ENCODE measurements at places on chromosomes 16 and 17.

- no peak for DNase-seq
Measured at GRCh38 chr17:44345454-44346026, 438 bp downstream of the GRN start.

DNA sequence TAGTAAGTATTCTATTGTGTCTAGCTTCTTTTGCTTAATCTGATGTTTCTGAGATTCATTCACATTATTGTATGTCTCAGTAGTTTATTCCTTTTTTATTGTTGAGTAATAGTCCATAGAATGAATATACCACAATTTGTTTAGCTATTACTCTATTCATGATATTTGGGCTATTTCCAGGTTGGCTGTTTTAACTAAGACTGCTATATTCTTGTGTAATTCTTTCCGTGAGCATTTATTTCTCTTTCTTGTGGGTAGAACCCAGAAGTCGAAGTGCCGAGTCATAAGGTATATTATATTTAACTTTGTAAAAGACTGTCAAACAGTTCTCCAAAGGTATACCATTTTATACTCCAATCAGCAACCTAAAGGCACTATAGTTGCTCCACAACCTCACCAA is 160.8 kb downstream of the ANKFN1 start:
- DNase-seq, result no peak

DNA sequence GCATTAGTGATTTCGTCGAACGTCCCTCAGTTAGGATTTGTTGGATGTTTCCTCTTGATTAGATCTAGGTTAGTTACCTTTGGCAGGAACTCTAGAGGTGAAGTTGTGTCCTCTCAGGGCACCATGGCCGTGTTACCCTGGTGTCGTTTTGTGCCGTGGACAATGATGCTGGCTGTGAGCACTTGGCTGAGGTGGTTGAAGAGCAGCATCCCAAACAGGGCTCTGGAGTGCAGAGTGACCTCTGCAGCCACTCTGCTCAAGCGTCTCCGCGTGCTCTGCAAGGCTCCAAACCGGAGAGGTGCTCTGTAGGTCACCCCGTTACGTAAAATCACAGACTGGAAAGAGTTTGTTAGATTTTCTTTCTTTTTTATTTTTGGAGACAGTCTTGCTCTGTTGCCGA is 33.0 kb downstream of the FOXK2 start:
- no peak for DNase-seq

- DNase-seq, result peak; percentile 44
Measured at GRCh38 chr17:29155227-29155965, 24.8 kb downstream of the MYO18A start.

GRCh38 chr17:19979917-19980770 is 2.5 kb upstream of the AKAP10 start:
- no peak for DNase-seq

GRCh38 chr17:35069311-35069710 is 5.8 kb upstream of the RFFL start:
- DNase-seq, result no peak

GRCh38 chr16:55964923-55965475 is 89.8 kb upstream of the CES5A start:
- no peak for DNase-seq

- no peak for DNase-seq
Measured at GRCh38 chr17:54678158-54678557, 222.5 kb upstream of the TOM1L1 start.

DNA sequence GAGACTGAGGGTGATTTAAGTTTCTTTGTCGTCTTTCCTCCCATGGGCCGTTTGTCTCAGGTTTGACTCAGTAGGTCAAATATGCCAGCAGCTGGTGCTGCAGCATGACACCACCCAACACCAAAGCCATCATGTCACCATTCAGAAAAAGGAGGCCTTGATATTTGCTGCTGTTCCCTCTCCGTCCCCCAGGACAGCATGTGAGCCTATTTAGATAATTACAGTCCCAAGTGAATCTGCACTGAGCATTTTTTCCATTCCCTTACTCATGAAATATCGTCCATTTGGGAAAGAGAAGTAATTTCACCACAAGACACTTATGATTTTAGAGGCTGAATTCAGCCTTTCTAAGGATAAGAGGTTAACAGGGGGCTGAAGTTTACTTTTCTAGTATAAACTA is 62.2 kb upstream of the ADORA2B start:
- no peak for DNase-seq

DNA sequence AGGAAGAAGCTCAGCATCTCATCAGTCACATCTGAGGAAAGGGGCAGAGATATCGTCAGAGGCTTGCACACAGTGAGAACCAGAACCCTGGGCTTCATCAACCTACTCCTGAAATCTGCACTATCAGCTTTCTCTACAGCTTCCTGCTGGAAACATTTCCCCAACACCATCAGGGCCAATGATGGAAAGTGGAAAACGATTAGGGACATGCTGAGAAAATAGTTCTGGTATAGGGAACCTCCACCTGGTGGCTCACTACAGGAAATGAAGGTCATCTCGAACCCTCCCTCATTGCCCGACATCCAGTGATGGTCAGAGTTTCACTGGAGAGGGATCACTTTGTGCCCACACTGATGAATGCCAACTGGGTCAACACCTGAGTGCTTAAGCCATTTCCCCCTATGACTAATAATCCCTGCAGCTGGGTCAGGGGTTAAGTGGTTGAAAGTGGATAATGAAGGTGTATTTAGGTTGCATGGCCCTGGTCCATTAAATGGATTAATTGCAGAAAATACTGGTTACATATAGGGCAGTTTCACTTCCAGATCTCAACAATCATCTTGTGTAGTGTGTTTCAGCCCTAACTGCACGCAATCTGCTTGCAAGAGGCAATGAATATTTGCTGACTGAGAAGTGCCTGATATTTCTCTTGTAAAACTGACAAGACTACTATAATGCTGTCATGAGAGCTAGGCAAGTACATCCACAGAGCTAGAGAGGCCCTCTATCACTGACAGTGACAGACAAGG is 43.1 kb upstream of the GSG1L start:
- DNase-seq, result no peak

DNA sequence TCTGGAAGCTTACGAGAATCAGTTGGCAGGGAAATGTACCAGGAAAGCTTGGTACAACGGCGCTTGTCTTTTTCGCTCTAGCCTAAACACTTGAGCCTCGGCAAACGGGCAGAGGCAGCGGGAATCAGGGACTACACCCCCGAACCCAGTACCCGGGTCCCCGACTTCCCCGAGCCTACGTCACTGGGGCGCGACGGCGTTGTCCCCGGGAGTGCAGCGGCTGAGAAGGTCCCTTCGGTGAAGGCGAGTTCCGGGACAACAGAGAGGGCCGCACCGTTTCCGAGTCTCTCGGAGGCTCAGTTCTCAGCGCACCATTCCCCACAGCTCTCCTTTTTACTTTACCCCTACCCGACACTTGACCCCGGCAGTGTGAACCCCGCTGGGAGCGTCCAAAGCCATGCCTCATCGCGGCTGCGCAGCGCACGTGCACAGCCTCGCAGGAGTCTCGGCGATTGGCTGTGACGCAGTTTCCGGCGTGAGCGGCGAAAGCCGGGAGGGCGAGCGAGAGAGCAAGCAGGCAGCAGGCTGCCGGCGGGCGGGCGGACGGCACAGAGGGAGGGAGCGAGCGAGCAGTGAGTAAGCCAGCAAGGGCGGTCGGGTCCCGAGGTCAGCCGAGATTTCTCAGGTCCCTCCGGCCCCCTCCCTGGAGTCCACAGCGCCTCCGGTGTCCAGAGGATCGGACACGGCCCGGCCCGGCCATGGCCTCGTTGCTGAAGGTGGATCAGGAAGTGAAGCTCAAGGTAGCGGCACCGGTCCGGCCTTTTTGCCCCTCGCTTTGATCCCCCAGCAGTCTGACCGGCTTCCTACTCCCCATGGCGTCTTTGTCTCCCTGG is at the start of gene PSME3:
PSME3 (plus strand) TSS at position 464 of the 833 bp plus-strand sequence; CDS start at position 699, 235 bp downstream.
- peak; percentile 82 for DNase-seq

GRCh38 chr17:17127730-17128291 is 78.3 kb downstream of the PLD6 start:
- no peak for DNase-seq

DNA sequence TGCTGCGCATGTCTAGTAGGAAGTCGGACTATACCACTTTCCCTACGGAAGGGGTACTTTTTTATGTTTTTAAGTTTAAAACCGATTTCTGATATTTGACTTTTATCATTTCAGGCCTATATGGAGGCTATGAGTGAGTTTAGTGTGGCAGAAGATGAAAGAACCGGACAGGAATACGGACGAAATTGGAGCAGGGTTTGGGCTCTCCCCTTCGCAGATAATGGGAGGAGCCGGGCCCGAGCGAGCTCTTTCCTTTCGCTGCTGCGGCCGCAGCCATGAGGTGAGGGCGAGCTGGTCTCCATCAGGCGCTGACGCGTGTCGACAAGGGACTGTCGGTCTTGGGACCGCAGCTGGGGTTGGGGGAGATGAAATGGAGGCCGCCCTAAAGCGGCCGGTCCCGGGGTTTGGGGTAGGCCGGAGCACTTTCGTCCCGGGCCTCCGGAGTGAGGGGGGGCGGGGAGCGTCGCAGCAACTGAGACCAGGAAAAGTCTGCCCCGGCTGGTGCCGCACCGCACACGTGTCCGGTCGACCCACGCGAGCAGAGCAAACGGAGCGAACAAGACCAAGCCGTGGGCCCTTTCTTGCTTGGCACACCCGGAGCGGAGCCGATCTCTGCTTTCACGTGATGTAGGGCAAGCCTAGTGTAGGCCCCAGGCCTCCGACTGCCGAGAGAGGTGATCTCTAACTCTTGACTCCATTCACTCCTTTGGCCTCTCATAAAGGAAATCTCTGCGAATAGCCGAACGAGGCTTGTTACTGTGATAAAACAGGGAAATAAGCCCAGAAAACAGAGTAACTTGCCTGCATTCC is at the start of gene RPL19:
RPL19 (plus strand) TSS at position 214 of the 810 bp plus-strand sequence; CDS start at position 276, 62 bp downstream.
- DNase-seq, result peak; percentile 65

DNA sequence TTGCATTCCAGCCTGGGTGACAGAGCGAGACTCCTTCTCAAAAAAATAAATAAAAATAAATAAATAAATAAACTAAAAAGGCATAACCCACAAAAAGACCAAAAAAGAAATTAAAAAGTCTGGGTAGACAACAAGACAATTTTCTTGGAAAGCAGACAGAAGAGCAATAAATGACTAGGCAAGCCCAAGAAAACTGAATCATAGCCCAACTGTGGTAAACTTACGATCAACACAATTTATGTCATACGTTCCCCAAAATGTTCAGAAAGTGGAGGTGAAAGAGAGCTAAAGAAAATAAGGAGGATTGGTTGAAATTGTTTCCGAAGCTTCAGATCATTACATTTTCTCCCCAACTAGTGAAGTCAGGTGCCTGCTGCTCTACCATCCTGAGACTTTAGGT is 31.3 kb upstream of the C17orf78 start:
- no peak for DNase-seq

- DNase-seq, result no peak
Measured at GRCh38 chr16:49496656-49497055, 123.1 kb downstream of the C16orf78 start.

DNA sequence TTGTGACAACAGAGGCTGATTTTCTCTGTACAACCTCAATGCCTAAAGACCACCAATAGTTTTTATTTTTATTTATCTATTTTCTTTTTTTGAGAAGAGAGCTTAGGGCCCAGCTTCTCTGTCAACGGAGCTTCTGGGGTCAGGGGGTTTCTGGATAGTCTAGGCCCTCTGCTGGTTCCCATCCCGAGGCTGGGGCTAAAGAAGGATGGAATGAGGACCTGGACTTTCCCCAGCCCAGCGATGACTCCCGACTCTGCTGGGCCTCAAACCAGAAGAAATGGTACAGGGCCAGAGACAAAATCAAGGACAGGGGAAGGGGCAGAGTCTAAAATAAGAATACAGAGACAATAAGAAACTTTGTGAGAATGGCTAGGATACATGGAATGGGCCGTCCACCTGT is 5.7 kb upstream of the TSPOAP1 start:
- DNase-seq, result no peak

- peak; percentile 72 for DNase-seq
Measured at GRCh38 chr17:1629504-1630310, 1.1 kb upstream of the SLC43A2 start.

GRCh38 chr17:45238155-45238774 is 16.6 kb downstream of the FMNL1 start:
- DNase-seq, result no peak

DNA sequence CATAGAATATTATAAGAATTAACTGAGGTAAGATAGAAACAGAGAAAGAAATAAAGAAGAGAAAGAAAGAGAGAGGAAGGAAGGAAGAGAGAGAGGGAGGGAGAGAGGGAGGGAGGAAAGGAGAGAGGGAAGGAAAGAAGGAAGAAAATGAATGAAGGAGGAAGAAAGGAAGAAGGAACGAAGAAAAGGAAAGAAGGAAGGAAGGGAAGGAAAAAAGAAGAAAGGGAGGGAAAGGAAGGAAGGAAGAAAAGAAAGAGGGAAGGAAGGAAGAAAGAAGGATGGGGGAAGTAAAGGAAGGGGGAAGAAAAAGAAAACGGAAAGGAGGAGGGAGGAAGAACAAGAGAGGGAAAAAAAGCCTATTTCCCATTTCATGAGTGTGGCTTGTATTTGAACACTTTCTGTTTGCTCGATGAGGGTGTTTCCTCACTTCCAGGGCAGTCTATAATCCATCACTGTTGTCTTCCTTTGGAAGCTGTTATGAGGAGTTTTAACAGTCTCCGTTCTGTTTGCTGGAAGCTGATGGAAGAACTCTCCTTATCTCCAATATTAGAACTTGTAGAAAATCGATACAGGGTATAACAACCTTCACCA is 402.4 kb downstream of the TMEM114 start:
- no peak for DNase-seq

GRCh38 chr16:2855536-2855935 is 2.4 kb downstream of the PRSS22 start:
- DNase-seq, result no peak

- no peak for DNase-seq
Measured at GRCh38 chr17:64008346-64008745, 10.2 kb downstream of the PRR29 start.

- DNase-seq, result no peak
Measured at GRCh38 chr17:10135539-10136257, 62.7 kb downstream of the GAS7 start.

- DNase-seq, result no peak
Measured at GRCh38 chr17:59420901-59421300, 89.4 kb downstream of the YPEL2 start.

DNA sequence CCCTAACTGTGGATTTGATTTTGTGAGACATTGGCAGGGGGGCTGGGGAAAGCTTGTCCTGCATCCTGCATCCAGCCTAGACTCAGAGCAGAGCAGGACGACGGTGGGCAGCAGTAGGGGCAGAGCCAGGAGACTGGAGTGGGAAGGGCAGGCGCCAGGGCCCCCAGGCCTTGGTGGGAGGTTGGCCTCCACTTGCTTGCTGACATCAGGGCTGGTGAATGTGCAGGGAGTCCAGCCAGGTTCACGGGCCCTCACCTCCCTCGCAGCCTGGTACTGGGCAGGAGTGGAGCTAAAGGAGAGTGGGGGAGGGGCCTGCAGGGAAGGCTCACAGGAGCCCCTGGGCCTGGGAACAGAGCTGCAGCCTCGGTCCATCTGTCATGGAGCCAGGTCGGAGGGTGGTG is 2.2 kb upstream of the SMTNL2 start:
- no peak for DNase-seq

- no peak for DNase-seq
Measured at GRCh38 chr17:6110592-6110991, 40.4 kb downstream of the WSCD1 start.

GRCh38 chr16:88297178-88297720 is 85.5 kb upstream of the ZNF469 start:
- no peak for DNase-seq

Measured in activated T-cell treated with anti-CD3 and anti-CD28 coated beads for 4 hours (primary cell).